ENCODE measurements at places on chromosomes 1 and 21. TPM values are rescaled to one million over a fixed set of nuclear protein-coding genes. Genes with fewer than 3 reads are reported as not detected.

Gene POU3F1
- total RNA-seq: 0.15 TPM

Gene TINAGL1
- 89.4 TPM for total RNA-seq

Gene SLAMF9
- total RNA-seq: 0.43 TPM

Gene CACNA1S
- total RNA-seq: 0.20 TPM

Gene ANXA9
- total RNA-seq: 1.0 TPM

Gene FALEC
- total RNA-seq: not detected

Gene GPX7
- total RNA-seq: 61.4 TPM

GRCh38 chr1:65075123-65075976, 72.7 kb upstream of the AK4 start:
- peak; percentile 68 for DNase-seq

DNA sequence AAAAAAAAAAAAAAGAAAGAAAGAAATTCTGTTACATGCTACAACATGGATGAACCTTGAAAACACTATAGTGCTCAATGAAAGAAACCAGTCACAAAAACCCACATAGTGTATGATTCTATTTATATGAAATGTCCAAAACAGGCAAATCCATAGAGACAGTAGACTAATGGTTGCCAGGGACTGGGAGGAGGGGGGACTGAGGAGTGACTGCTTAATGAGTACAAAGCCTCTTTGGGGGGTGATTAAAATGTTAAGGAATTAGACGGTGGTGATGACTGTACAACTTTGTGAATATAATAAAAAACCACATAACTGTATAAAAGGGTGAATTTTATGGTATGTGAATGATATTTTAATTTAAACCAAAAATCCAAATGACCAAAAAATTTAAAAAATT, 116.0 kb upstream of the GUCA2B start:
- DNase-seq: no peak

GRCh38 chr1:218633238-218633988, 288.3 kb downstream of the TGFB2 start:
- DNase-seq: peak; percentile 24

- peak; percentile 31 for DNase-seq
Observed at GRCh38 chr1:162690672-162691434, 58.6 kb downstream of the DDR2 start.

GRCh38 chr1:38274974-38275373, 228.4 kb upstream of the POU3F1 start:
- DNase-seq: peak; percentile 87

DNA sequence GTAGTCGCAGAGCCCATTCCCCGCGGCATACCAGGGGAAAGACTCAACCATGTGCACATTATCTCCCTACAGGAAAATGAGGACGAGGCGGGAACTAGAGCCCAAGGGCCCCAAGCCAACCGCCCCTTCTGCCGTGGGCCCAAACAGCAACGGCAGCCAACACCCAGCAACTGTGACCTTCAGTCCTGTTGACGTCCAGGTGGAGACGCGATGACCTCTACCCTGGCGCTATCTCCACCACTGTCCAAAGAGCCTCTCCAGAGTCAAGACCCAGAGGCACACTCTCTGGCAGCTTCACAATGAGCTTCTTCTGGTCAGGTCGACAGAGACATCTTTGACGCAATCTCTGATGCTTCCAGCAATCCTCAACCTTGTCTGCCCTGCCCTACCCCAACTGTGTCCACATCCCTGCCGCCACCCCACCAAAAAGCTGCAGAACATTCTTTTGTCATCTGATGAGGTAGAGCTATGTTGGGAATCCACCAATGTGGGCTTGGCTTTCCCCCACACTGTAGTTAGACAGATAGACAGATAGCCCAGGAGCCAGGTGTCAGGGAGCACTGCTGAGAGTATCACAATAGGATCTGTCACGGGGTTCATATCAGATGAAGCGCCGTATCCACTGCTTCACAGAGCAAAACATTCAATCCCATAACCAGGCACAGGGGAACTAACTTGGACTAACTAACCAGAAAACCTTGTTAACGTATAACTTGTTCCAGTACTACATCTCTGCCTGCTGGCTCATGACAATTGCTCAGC, 37.4 kb upstream of the SRRM1 start:
- no peak for DNase-seq

GRCh38 chr1:157311730-157312081, 173.5 kb upstream of the ETV3 start:
- DNase-seq: no peak
